ENCODE measurements at places on chromosomes 1 and 21.

- no peak overlapping the region for H3K27ac ChIP-seq
- H3K27me3 ChIP-seq, result no peaks in the 10 kb centered on the region
- no peak overlapping the region for H3K4me3 ChIP-seq
- H3K4me1 ChIP-seq, result peaks cover 22% of the 10 kb centered on the region
Measured at GRCh38 chr1:164725401-164725800, 166.4 kb downstream of the PBX1 start.

- DNase-seq, result no peak
- H3K4me1 ChIP-seq, result no peaks in the 10 kb centered on the region
- no peak overlapping the region for H3K27ac ChIP-seq
- no peaks in the 10 kb centered on the region for H3K36me3 ChIP-seq
- no peak overlapping the region for H3K4me3 ChIP-seq
Measured at GRCh38 chr1:79714664-79715063, 708.1 kb upstream of the ADGRL4 start.

DNA sequence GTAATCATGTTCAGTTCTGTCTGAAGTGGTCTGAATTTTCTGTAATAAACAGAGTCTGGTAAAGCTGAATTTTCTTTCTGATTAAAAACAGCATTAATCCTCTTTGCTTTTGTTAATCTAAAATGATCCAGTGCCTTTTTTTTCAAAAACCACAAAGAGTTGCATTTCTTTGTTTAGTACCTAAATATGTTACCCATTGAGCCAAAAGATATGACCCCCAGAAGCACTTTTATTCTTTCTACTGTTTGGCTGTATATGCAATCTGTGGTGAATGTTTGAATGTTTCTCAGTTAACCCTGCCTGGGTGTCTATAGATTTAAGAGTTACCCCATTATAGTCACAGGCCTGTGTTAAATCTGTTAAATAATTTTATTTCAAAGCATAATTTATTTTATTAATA is 394.8 kb downstream of the PTPRC start:
- DNase-seq, result no peak
- H3K4me3 ChIP-seq, result no peak overlapping the region
- H3K27ac ChIP-seq, result no peak overlapping the region
- H3K4me1 ChIP-seq, result no peaks in the 10 kb centered on the region
- no peaks in the 10 kb centered on the region for H3K36me3 ChIP-seq

GRCh38 chr1:38502758-38503157 is 356.8 kb downstream of the RRAGC start:
- H3K36me3 ChIP-seq, result no peaks in the 10 kb centered on the region
- H3K27ac ChIP-seq, result no peak overlapping the region
- no peaks in the 10 kb centered on the region for H3K27me3 ChIP-seq
- H3K4me3 ChIP-seq, result no peak overlapping the region
- no peaks in the 10 kb centered on the region for H3K4me1 ChIP-seq

DNA sequence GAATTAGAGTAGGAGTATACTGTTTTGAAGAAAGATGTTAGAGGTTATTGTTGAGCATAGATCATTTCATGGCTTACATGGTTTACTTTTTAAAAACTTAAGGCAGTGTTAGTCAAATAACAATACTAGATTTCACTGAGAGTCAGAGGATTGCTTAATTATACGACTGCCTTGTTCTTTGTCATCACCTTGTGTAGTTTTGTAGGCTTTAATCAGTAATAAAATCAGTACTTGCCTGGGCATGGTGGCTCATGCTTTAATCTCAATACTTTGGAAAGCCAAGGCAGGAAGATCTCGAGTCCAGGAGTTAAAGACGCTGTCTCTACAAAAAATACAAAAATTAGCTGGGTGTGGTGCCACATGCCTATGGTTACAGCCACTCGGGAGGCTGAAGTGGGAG is 41.3 kb upstream of the GPR52 start:
- no peaks in the 10 kb centered on the region for H3K4me1 ChIP-seq
- no peak for DNase-seq

GRCh38 chr1:117877823-117878222 is 51.6 kb downstream of the GDAP2 start:
- H3K27ac ChIP-seq, result no peak overlapping the region
- H3K4me1 ChIP-seq, result no peaks in the 10 kb centered on the region
- H3K4me3 ChIP-seq, result no peak overlapping the region
- H3K27me3 ChIP-seq, result no peaks in the 10 kb centered on the region

GRCh38 chr1:234430691-234431090 is 48.3 kb downstream of the TARBP1 start:
- no peak overlapping the region for H3K27ac ChIP-seq
- no peaks in the 10 kb centered on the region for H3K36me3 ChIP-seq
- no peaks in the 10 kb centered on the region for H3K4me1 ChIP-seq
- H3K27me3 ChIP-seq, result no peaks in the 10 kb centered on the region

DNA sequence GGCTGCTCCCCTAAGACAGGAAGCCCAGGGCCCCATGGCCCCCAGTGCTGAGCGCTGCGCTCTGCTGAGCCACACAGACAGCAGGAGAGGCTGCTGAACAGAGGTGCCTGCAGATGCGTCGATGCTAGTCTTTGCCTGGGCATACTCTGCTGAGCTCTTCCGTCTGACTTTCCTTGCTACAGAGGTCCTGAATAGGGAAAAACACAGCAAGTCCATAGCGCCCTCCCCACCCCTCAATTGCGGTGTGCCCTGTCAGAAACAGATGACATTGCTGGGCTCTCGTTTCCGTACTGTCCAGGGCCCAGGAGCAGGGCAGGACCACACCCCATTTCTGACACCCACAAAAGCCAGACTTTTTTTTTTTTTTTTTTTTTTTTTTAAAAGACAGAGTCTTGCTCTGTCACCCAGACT is 252.5 kb downstream of the SDCCAG8 start:
- H3K27me3 ChIP-seq, result no peaks in the 10 kb centered on the region
- no peak overlapping the region for H3K27ac ChIP-seq
- no peak overlapping the region for H3K4me3 ChIP-seq
- no peaks in the 10 kb centered on the region for H3K4me1 ChIP-seq

DNA sequence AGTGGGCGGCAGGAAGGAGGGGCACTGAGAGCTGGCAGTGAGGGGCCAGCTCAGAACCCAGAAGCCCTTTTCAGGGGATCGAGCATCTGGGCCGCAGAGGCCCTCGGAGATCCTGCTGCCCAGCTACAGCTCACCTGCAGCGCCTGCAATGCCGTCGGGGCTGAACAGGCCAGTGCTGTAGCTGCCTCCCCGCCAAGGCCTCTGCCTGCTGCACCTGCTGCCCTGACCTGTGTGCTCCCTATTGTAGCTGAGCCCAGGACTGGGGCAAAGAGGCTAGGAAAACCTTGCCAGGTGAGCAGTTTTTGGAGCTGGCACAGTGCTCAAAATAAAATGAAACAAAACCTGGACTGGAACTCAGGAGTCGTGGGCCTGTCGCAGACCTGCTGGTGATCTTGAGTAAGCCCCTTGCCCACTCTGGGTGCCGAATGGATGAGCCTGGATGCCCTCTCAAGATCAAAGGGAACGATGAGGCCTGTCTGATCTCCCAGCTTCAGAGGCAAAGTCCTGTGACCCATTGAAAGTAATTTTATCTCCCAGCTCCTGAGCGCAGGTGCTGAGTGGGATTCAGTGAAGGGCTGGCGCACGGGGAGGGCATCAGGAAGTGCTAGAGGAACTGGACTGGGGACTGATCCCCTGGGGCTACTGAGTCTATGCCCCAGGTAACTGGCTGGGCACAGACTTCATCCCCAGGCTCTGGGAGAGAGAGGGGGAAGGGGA is 154.6 kb downstream of the FOXD2 start:
- no peaks in the 10 kb centered on the region for H3K27me3 ChIP-seq
- no peak overlapping the region for H3K27ac ChIP-seq

- no peak for DNase-seq
- H3K27me3 ChIP-seq, result no peaks in the 10 kb centered on the region
- H3K36me3 ChIP-seq, result no peaks in the 10 kb centered on the region
- H3K4me1 ChIP-seq, result peaks cover 8% of the 10 kb centered on the region
- H3K27ac ChIP-seq, result no peak overlapping the region
Measured at GRCh38 chr1:224631462-224632115, 15.5 kb downstream of the CNIH3 start.

GRCh38 chr1:2438641-2439040 is 26.3 kb upstream of the PEX10 start:
- no peak overlapping the region for H3K27ac ChIP-seq
- no peak for DNase-seq
- no peaks in the 10 kb centered on the region for H3K4me1 ChIP-seq
- no peaks in the 10 kb centered on the region for H3K36me3 ChIP-seq
- no peak overlapping the region for H3K4me3 ChIP-seq

GRCh38 chr1:172726740-172727139 is 67.8 kb downstream of the FASLG start:
- no peaks in the 10 kb centered on the region for H3K36me3 ChIP-seq
- H3K27ac ChIP-seq, result no peak overlapping the region
- DNase-seq, result no peak
- H3K27me3 ChIP-seq, result no peaks in the 10 kb centered on the region

DNA sequence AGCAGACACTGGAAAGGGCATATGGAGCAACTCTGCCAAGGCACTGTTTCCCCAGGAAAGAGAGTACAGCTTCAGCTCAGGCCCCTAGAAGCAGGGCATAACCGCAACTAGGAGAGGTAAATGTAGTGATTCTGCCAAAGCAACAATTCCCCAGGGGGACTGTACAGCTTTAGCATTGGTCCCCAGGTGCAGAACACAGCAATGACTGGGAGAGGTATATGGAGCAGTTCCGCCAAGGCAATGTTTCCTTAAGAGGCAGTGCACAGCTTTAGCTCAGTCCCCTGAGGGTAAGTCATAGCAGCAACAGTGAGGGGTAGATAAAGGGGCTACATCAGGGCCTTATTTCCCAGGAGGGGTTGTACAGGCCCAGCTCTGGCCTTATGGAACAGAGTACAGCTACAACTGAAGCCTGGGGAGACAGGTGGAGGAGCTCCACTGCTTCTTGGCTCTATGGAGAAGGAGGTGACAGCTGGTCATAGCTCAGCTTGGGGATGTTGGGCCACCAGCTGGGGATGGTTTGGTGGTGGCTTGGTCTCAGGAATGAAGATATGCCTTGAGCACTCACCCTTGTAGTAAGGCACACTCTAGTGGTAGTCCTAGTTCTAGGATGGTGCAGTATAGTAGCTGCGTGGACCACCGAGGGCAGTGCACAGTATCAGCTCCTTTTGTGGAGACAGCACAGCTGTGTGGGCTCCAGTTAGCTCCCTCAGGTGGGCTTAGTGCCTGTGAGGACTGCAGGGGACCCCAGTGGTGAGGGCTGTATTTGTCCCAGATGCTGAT is 582.7 kb downstream of the PTPRC start:
- no peaks in the 10 kb centered on the region for H3K36me3 ChIP-seq
- no peak overlapping the region for H3K27ac ChIP-seq
- no peaks in the 10 kb centered on the region for H3K4me1 ChIP-seq
- H3K4me3 ChIP-seq, result no peak overlapping the region
- H3K27me3 ChIP-seq, result no peaks in the 10 kb centered on the region

All from ovary (tissue), 10 donors.